ENCODE measurements at places on chromosomes 6 and 20. TPM values are rescaled to one million over a fixed set of nuclear protein-coding genes. Genes with fewer than 3 reads are reported as not detected.

Gene ETV7
- total RNA-seq = 0.47 TPM

Gene AIF1
- total RNA-seq = not detected

Gene GJA1
- total RNA-seq = 120 TPM

Gene TAAR9
- not detected for total RNA-seq
